ENCODE measurements at places on chromosomes 11 and 22.

GRCh38 chr11:44178381-44178780 lies 82.9 kb downstream of the EXT2 start:
- no peak for DNase-seq

DNA sequence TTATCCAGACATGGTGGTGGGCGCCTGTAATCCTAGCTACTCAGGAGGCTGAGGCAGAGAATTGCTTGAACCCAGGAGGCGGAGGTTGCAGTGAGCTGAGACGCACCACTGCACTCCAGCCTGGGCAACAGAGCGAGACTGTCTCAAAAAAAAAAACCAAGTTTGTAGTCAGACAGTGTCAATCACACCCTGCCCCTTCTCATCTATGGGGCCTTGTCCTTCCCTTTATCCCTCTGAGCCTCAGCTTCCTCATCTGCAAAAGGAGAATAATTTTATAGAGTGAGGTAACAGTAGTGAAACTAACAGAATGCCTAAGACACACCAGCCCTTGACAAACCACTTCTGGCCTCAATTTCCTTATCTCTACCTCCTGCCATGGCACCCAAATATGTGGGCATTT lies 10.7 kb downstream of the BCL9L start:
- DNase-seq, result peak; percentile 81

DNA sequence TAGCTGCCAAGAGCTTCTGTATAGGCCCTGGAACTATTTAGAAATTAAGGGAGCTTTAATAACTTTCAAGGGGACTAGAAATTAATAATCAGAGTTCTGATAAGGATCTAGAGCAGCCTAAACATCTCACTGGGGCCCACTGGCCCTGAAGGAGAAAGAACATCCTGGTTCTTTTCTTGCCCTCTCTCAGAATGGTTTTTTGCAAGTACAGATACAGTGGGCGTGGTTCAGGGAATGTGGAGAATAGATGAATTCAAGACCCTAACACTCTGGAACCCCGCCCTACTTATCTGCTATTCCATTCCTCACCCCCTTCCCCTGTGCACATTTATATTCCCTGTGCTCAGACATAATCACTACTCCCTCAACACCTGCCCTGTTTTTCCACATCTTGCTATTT lies 90.2 kb downstream of the PARVA start:
- no peak for DNase-seq

GRCh38 chr11:67539550-67539949 lies 16.3 kb upstream of the CABP2 start:
- DNase-seq, result no peak

DNA sequence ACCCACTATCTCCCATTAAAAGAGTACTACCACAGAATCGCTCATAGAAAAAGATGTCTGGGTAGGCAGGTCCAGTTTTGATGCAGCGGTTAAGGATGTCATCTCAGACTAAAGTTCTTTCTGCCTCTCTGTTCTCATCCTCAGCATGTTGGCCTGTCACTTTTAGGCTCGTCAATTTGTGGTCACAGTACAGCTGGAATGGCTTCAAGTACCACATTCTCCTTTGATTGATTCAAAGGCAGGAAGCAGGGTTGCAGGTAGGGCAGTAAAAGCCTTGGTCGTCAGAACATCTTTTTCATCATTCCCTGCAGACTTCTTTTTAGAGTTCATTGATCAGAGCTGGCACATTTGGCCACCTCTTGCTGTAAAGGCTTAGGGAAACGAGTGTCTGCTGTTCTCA lies 28.7 kb downstream of the SDHD start:
- DNase-seq, result no peak

- peak; percentile 73 for DNase-seq
Measured at GRCh38 chr11:46369458-46370152, 11.9 kb upstream of the MDK start.

All from kidney tubule cell (primary cell).